D721Med (cell line): ENCODE measurements at places on chromosomes 12 and 14.

GRCh38 chr14:96362071-96362964 lies 823 bp downstream of the ATG2B start:
- no peak for DNase-seq

DNA sequence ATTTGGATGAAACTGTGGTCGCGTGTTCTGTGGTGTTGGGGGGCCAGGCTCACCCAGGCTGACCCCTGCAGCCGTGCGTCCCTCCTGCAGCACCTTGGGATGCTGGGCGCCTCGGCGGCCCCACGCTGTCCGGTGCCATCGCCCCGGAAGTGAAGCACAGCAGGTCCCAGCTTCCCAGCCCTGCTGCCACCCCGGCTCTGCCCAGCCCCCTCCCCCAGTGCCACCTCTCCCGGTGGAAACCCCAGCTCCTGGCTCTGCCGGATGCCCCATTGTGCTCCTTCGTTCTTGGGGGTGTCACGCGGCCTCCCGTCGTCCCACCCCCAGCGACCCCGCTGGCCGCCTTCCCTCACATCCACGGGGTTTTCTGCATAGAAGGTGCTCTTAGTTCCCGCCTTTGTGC lies 25.2 kb downstream of the LRCOL1 start:
- no peak for DNase-seq

GRCh38 chr12:112421363-112421762 lies 2.6 kb downstream of the PTPN11 start:
- DNase-seq, result no peak

GRCh38 chr12:28698553-28698952 lies 450.5 kb upstream of the FAR2 start:
- no peak for DNase-seq

DNA sequence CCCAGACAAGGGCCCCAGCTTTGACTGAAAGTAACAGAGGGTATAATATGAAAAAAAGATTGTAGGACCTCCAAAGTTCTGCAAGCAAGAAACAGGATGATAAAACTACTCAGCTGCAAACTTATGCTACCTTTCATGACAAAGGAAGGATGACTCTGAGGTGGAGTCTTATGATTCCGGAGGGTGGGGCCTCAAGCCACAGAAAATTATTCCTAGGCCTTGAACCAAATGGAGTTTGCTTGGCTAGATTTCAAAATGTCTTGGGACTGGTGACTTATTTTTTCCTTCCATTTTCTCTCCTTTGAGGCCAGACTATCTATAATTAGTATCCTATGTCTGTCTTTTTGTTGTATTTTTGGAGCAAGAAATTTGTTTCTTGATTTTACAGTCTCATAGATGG lies 336.4 kb downstream of the LRIG3 start:
- no peak for DNase-seq

GRCh38 chr12:58306266-58307000 lies 365.1 kb downstream of the ATP23 start:
- no peak for DNase-seq

GRCh38 chr12:32159925-32160324 lies 53.3 kb downstream of the BICD1 start:
- no peak for DNase-seq

DNA sequence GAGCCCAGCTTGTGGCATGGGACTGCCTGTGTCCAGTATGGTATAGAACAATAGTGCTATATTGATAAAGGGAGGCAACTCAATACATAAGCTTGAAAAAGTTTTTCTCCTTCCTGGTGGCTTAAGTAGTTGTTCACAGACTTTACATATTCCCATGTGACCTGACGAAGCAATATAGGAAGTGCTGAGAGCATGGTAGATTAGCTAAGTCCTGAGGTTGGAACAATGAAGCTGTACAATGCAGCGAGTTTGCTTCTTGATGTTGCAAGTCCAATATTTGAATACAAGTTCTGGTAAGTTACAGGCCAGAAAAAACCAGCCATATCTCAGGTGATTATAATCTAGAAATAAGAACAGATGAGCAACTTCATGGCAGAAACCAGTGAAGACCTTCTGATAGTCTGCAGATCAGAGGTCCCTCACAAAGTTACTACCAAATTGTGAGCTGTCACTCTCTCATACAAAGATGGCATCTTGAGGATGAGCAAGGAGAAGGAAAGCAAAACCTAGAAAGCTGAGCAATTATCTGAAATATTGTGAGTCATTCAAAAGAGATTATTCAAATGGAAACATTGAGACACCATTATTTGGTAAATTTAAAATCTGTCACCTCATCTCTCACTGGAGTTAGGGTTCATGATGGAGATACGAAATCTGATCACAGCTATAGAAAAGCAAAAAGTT lies 72.9 kb upstream of the BTG1 start:
- DNase-seq, result no peak
